ENCODE measurements at places on chromosomes 3 and 15.

DNA sequence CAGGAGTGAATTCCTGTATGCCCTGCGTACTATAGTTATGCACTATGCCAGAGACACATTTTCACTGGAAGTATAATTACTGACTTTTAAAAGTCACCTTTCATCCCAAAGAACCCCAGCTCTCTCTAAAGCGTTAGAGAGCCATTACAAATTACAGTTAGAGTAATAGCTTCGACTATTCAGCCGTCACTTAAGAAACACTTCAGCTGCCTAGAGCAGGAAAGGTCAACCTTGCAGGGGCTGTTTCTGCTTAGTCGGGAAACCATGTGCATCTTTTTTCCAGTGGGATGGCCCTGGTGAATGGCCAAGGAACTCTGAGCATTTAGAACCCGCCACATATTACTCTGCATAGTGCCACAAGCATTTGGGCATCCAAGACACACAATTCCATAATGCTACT, 235.9 kb downstream of the ARRDC4 start:
- DNase-seq = no peak

DNA sequence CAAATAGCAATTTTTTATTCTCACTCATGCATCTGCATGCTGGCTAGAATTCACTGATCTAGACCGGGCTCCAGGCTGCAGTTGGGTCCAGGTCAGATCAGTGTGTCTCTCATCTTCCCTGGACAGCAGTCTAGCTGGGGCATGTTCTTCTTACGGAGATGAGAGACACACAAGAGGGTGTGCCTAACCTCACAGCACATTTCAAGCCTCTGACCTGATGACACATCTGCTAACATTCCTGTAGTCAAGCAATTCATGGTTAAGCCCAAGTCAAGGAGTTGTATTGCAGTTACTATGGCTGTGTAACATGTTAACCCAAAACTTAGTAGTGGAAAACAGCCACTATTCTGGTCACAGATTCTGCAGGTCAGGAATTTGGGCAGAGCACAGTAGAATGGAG, 13.1 kb downstream of the BSN start:
- no peak for DNase-seq

DNA sequence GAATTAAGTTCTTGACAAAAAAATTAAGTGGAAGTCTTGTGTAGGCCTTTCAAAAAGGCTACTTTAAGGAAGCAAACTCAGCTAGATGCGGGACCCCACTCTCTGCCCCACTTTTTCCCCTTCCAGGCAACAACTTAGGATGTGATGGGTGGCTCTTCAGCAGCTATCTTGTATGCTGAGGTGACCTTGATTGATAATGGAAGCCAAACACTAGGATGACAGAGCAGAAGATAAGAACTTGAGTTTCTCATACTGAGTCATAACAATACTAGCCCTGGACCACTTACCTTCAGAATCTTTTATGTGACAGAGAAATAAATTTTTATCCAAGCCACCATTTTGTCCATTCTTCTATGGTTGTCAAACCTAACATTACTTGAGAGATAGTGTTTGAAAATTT, 16.1 kb downstream of the PDCD10 start:
- DNase-seq = no peak

DNA sequence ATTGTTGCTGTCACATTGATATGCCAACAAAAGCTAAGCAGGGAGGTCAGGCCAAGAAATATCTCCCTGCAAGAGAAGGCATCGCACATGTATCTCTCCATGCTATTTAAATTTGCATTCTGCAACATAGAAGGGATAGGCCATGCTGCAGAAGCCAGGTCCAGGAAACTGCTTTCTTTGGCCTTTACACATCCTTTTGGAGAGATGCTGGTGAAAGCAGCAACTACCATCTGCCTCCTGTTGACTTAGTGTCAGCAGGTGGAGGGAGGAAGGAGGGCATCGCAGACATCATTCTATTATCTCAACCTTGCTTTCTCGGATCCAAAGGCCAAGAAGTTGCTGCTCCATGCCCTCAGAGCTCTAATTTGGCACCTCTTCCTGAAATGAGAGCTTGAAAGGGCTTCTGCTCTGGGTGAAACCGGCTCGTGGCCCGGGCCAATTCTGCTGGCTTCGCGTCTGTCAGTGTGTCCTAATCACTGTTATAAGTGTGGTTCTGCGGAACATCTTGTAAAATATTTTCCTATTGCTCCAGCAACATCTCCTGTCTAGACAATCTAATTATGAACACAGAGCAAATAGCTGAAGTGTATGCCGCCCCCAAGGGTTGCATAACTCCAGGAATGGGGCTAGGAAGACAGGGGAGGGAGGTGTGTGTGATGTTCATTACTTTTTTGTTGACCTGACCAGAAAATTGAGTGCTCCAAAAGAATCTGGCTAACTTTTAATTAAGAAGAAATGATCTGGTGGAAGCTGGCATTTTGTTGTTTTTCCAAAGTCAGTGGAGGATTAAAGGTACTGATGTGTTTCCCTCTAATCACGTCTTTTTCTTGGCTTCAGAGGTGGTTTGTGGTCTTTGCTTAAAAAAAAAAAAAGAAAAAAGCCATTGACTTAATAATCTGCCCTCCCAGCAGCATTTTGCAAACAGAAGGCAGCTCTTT, 89.1 kb downstream of the TPRG1 start:
- peak; percentile 12 for DNase-seq

GRCh38 chr3:53709860-53710674, 136.2 kb downstream of the CHDH start:
- peak; percentile 29 for DNase-seq

DNA sequence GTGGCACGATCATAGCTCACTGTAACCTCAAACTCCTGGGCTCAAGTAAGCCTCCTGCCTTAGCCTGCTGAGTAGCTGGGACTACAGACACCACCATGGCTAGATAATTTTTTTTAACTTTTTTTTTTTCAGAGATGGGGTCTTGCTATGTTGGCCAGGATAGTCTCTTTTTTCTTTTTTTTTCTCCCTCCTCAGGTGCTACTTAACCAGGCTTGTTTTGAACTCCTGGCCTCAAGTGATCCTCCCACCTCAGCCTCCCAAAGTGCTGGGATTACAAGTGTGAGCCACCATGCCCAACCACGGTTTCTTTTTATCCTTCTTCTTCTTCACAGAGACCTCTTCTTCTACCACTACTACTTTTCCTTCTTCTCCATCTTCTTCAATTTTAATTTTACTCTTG, 53.8 kb upstream of the MAP4 start:
- no peak for DNase-seq

GRCh38 chr15:70535955-70536338, 227.4 kb downstream of the UACA start:
- no peak for DNase-seq

GRCh38 chr15:80732167-80732566, 37.1 kb downstream of the ABHD17C start:
- no peak for DNase-seq

- DNase-seq = no peak
Measured at GRCh38 chr3:60698117-60698516, 553.1 kb downstream of the FHIT start.

DNA sequence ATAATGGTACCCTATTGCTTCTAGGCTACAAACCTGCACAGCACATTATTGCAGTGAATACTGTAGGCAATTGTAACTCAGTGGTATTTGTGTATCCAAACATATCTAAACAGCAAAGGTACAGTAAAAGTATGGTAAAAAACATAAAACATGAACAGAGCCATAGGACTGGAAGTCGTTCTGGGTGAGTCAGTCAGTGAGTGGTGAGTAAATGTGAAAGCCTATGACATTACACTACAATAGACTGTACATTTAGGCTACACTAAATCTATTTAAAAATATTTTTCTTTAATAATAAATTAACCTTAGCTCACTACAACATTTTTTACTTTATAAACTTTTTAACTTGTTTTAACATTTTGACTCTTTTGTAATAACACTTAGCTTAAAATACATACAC, 21.3 kb downstream of the RAB6B start:
- DNase-seq = no peak

DNA sequence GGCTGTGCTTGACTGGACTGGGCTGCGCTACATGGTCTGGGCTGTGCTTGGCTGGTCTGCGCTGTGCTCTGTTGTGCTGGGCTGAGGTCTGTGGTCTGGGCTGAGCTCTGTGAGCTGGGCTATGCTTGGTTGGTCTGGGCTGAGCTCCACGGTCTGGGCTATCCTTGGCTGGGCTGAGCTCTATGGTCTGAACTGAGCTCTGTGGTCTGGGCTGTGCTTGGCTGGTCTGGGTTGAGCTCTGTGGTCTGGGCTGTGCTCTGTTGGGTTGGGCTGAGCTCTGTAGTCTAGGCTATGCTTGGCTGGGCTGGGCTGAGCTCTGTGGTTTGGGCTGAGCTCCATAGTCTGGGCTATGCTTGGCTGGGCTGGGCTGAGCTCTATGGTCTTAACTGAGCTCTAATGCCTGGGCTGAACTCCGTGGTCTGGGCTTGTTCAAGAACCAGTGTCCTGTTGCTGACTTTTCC, 92.0 kb downstream of the PLXNA1 start:
- DNase-seq = peak; percentile 83

DNA sequence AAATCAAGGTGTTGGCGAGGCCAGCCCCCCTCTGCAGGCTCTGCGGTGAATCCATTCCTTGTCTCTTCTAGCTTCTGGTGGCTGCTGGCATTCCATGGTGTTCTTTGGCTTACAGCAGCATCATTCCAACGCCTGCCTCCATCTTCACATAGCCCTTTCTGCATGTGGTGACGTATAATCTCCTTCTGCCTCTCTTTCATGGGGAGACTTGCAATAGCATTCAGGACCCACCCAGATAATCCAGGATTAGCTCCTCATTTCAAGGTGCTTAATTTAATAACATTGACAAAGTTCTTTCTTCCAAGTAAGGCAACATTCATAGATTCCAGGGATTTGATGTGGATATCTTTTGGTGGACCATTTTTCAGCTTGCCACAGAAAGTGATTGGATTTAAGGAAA, 35.8 kb downstream of the ISG20 start:
- DNase-seq = no peak

GRCh38 chr15:89114990-89115389, 26.7 kb downstream of the ABHD2 start:
- DNase-seq = peak; percentile 56

GRCh38 chr3:174162550-174162949, 696.6 kb upstream of the NAALADL2 start:
- no peak for DNase-seq

- no peak for DNase-seq
Measured at GRCh38 chr3:188687389-188687788, 484.4 kb upstream of the TPRG1 start.

DNA sequence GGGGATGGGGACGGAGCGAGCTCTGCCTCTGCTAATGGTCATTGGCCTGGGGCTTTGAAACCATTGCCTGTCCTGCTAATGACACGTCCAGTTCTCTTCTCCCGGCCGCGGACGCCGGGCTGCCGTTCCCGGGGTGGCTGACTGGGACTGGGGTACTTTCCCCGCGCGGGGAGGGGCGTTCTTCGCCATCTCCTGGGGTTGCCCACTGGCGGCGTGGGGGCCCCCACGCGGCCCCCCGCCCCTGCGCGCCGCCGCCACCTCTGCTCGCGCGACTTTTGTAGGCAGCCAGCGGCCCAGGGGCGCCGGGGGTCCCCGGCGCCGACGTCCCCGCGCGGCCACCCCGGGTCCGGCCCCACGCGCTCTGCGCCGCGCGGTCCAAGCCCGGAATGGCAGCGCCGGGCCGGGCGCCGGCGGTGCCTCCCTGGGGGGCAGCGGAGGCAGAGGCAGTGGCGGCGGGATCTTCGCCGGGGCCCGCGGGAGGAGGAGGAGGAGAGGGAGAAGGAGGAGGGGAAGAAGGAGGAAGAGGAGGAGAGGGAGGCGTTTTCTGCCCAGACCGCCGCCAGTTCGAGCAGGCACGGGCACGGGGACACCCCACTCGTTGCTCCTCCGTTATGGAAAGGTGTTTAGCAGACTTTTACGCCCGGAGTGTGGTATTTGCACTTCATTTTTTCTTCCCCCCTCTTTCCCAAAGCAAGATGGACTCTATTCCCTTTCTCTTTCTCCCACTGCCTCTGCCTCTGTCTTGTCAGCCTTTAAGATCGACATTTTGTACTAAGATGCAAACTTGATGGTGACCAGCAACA, 2.3 kb downstream of the BBX start:
- DNase-seq = no peak

GRCh38 chr15:54803134-54803808, 393.5 kb downstream of the RSL24D1 start:
- no peak for DNase-seq

DNA sequence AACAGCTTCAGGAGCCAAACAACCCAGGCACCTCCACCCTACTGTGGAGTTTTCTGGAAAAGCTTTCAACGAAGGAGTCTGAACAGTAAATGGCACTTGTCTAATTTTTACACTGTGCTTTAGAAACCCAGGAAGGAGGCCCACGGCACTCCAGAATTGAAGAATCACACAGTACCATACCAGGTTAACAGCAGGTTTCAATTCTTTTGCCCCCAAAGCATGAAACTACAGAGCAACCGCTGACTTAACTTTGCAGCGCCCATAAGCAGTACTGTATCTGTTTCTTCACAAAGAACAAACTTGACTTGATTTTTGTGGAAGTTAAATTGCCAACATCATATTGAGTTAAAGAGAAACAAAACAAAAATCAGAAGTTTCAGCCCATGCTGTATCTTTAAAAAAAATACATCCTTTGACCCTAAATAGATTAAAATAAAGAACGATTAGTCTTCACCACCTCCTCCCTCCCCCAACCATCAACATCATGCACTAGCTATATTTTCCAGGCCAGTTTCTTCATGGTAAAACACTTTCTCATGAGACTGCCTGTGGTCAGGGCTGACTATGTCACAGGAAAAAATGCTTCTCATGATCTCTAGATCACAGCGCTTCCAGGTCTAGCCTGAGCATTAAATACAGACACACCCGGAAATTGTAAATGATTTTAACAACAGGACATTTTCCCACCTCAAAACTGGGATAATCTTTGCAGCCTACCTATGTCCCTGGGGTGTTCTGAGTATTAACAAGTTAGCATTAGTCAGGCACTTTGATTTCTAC, 456.3 kb downstream of the FOXP1 start:
- no peak for DNase-seq

- DNase-seq = no peak
Measured at GRCh38 chr15:57401546-57401945, 25.2 kb downstream of the CGNL1 start.

GRCh38 chr3:129432036-129432435, 3.6 kb upstream of the EFCAB12 start:
- no peak for DNase-seq

- no peak for DNase-seq
Measured at GRCh38 chr3:125959317-125960065, 9.5 kb upstream of the ROPN1B start.

DNA sequence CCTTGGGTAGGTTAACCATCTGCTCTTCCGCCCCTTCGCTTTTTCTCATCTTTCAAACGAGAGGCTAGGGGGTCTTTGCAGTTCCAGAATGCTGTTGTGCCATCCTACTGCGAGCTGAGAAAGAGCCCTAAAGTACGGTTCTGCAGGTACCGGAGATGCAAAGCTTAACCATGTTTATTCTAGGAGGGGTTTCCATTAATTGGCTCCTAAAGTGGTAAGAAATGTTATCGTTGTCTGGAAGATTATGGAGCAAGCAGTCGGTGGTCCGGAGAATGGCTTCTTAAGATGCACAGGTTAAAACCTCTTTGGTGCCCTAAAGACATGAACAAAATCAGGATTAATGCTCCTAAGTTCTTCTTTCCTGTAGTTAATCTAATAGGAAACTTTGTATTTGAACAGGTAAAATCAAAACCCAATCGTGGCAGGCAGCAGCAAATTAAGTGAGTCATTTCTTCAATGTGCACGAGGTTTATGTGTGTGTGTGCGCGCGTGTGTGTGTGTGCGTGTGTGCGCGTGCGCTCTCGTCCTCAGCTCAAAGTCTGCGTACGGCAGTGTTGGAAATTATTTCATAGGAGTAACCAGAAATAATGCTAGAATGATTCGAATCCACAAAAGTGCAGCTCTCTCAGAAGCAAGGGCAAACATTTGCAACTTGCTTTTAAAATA, 772 bp downstream of the FAM81A start:
- no peak for DNase-seq
